ENCODE measurements at places on chromosomes 6 and 20.

DNA sequence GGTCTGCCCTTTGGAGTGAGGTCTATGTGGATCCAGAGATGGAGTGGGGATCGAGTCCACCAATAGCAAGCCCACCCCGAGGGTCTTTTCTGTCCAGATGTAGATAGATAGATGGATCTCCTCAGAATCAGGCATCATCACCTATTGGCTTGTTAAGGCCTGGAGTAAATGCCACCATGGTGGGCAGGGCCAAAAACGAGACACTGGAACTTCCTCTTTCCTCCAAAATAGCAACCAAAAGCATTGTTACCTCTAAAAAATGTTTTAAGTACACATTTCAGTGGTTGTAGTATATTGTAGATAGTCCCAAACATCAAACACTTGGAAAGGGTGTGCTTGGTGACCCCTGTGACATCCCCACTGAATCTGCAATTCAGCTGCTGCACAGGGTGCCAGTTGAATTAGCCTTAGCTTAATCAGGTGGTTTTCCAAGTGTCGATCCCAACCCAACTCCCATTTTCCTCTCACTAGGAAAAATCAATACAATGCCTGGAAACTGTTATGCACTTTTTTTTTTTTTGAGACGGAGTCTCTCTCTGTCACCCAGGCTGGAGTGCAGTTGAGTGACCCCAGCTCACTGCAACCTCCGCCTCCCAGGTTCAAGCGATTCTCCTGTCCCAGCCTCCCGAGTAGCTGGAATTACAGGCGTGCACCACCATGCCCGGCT lies 35.0 kb upstream of the NELFCD start:
- no peak for DNase-seq

DNA sequence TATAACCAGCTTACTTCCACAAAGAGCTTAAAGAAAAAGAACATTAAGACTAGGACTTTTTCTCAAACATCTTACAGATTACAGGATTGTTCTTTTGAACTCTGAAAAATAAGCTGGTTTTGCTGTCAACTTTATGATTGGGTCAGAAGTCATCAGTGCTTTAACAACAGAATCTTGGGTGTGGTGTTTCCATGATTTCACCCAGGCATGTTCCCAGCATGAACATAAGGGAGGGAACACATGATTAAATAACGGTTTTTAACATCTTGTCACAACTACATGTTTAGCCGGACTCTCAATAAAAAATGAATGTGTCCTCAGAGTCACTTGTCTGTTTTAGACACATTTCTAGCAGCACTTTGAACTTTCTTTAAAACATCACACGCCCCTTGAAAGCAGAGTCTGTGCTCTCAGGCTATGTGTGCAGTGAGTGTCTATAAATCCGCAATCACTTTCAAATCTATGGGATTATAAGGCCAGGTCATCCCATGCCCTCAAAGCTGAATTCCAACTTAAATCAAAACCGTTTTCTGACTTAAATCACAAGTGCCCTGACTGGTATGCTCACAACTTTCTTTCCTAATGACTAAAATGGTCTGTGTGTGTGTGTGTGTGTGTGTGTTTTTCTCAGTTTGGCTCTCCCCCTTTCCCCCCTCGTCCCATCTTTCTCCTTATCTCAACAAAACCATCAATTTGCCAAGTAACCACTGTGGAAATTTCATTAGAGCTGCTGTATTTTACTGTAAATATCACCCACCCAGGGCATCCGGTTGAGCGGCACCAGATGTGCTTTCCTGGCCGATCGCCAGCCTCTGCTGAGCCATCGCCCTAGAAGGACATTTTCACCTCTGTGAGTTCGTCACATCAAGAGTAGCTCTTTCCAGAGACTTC lies 216.8 kb upstream of the DTNBP1 start:
- no peak for DNase-seq

GRCh38 chr6:32112431-32112980 lies 3.4 kb upstream of the TNXB start:
- DNase-seq, result no peak

- DNase-seq, result peak; percentile 90
Observed at GRCh38 chr6:7171119-7171518, 63.4 kb downstream of the RREB1 start.

DNA sequence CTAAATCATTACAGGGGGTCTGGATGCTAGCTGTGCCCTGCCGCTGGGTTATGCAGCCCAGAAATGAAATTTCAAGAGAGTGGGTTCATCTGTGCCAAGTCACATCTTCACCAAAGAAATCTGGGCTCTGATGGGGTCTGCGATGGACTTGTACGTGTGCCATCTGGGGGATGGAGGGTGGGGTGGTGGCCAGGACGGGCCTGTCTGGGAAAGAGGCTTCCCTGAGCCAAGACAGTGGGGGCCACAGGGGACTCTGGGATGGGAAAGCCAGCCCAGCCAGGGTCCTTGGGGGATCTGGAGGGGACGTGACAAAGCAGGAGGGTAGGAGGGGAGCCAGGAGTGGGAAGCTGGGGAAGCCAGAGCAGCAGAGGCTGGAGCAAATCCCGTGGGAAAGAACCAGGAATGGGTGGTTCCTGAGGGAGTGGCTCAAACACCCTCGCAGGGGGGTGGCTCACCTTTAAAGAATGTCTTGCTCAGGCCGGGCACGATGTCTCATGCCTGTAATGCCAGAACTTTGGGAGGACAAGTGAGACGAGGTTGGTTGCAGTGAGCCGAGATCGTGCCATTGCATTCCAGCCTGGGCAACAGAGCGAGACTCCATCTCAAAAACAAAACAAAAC lies 36.3 kb upstream of the SULF2 start:
- DNase-seq, result peak; percentile 31

- no peak for DNase-seq
Observed at GRCh38 chr6:74638412-74638811, 567.4 kb downstream of the COL12A1 start.

DNA sequence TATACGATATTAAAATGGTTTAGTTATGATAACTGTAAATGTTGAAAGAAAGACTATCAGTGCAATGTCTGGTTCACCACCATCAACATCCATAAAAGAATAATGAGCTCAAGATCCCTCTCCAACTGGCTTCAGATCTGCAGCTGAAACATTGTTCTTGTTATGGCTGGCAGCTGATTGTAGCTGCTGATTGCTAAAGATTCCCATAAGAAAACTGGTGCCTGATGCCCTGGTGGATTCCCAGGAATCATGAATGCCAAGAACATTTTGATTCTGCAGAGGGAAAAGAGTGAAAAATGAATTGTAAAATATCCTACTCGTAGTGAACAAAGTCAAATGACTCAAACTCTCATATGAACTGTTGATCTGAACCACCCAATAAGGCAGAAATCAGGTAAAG lies 1160.2 kb downstream of the EPHA7 start:
- DNase-seq, result no peak

- no peak for DNase-seq
Observed at GRCh38 chr6:122714059-122714458, 65.5 kb upstream of the FABP7 start.

DNA sequence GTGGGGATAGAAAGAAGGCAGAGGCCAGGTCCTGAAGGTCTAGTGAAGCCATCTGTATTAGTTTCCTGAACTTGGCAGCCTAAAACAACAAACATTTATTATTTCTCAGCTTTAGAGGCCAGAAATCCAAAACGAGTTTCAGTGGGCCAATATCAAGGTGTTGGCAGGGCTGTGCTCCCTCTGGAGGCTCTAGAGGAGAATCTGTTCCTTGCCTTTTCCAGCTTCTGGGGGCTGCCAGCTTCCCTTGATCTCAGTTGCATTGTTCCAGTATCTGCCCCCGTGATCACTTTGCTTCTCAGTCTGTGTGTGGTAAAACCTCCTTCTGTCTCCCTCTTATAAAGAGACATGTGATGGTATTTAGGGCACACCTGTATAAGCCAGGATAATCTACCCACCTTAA lies 82.4 kb downstream of the MAFB start:
- DNase-seq, result no peak

DNA sequence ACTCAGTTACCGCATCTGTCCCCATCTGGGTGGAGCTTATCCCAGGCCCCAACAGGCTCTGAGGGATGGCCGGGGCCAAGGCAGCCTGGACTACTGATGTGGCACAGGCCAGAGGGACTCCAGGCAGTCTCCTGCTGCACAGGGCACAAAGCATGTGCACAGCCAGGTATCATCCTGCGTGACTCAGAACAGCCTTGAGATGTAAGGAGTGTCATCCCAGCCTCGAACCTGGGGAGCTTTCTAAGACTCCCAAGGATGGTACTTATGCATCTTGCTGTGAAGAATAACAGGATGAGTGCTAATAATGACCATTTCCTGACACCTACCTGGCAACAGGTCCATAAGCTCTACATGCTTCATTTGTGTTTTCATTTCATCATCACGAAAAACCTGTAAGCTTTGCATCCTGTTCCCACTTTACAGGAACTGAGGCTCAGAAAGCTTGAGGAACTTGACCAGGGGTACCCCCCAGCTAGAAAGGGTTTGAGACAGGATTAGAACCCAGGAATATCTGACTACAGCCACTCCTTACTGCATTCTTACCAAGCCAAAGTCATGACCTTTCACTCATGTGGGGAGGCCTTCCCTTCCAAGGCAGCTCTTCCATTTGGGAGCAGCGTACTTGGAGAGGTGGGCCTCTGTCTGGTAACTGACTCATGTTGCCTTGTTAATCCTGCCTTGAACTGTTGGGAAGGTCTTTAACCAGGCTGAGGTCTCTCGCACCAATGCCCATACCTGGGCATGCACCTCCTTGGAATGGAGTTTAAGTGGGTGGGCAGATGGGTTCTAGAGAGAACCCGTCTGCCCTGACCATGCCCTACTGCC lies 1.9 kb downstream of the TRIB3 start:
- peak; percentile 28 for DNase-seq

DNA sequence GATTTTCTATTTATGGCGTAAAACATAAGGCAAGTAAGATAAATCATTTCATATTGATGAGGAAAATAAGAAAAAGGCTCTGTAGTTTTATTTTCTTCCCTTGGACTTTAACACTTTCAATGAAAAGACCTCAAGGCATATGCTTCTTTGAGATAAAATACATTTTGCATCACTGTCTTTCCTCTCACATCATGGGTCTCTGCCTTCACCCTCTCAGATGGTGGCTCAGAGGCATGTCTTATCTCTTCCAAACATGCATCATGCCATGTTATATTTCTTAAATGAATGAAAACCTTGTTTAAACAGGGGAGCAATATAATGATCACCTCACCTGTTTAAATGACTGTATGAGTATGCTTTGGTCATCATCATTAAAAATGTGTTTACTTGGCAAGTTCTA lies 59.3 kb downstream of the PRL start:
- no peak for DNase-seq

DNA sequence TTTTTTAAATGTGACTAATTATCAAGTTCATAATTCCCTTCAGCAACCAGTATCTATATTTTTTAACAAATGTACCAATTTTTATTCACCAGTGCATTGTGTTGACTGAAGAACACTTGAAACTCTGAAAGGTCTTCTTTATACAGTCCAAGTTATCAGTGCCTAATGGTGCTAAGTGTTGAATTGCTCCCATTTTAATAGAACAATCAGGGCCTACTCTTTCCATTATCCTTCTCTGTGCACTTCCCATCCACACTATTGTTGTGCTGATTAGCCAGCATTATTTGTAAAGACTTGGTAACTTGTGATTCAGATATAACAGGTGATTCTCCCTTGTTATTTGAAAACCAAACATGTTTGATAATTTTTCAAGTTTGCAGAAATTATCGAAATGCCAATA lies 1209.7 kb upstream of the MAP3K7 start:
- DNase-seq, result no peak

DNA sequence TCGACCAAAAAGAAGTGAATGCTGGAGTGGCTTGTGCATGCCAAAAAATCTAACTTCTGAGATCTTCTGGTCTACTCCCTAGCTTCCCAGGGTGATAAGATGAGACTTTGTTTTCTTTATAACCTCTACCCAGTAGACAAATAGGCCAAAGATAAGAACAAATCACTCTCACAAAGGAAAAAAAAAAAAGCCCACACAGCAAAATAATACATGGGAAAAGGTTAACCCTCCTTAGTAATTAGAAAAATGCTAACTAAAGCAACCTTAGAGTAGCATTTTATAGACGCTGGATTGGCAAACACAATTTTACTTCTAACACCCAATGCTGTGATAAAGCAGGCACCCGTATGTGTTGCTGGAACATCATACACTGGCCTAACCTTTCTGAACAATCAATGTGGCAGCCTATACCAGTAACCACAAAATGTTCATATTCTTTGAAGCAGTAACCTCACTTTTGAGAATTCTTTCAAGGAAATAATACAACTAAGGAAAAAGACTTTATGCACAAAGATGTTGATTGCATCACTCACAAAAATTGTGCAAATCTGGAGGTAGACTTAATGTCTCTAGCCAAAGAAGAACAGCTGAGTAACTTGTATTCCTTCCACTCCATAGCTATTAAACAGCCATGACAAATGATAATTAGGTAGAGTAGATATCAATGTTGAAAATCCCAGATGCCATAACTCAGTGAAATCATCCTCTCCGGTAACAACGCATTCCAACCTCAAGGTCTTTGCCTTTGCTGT lies 116.3 kb upstream of the QKI start:
- DNase-seq, result no peak

DNA sequence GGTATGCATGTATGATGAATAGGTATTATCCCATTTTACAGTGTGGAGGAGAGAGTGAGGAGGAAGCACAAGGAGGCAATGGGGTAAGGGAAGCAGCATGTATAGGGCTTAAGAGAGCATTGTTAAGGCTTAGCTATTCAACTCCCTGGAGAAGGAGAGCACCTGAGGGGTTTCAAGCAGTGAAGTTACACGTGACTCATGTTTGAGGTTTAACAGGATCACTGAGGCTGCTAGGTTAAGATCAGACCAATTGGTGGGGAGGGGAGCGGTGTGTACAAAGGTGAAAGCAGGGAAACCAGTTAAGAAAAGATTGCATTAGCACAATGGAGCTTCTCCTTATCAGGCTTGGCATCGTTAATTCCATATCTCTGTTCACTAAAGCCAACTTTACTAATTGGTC lies 64.4 kb upstream of the NHSL1 start:
- no peak for DNase-seq

- DNase-seq, result no peak
Observed at GRCh38 chr20:49804364-49804763, 8.3 kb upstream of the SLC9A8 start.

GRCh38 chr6:68679399-68679798 lies 44.3 kb downstream of the ADGRB3 start:
- DNase-seq, result no peak

DNA sequence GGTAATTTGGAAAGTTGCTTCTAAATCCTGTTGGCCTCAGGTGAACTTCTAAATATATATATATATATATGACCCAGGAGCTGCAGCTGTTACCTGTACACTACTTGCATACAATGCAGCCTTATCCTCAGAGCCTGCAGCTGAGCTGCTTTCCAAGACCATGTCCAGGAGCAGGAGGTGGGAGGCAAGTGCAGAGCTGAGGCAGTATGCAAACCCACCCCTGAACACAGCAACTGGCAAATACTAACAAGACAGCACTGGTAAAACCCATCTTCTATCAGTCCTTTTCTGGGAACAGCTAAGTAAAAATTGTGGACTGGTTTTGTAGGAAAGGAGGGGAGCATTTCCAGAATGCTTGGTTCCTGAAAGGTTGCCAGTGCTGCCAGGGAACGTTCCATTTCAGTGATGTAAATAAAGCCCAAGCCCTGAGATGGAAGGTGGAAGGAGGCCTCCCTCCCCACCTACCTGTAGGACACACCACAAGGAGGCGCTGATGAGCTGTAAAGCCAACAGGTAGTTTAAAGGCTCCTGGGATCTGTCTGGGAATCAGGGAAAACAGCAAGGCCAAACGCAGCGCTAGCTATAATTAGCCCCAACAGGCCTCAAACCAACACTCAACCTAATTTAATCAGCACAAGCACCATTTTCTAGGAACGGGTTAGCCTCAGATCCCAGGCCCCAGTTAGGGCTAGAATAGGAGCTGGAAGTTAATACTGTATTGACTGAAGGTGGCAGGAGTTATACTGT lies 93.8 kb upstream of the MAP7 start:
- DNase-seq, result peak; percentile 97

All from trophoblast cell (in vitro differentiated cells and primary cell).